ENCODE measurements at places on chromosomes 3 and 15.
A peak's percentile ranks its signal among the peaks of the same experiment; 100 is the strongest.

- DNase-seq: no peak
Measured at GRCh38 chr15:40511093-40511471, 40.3 kb downstream of the CHST14 start.

DNA sequence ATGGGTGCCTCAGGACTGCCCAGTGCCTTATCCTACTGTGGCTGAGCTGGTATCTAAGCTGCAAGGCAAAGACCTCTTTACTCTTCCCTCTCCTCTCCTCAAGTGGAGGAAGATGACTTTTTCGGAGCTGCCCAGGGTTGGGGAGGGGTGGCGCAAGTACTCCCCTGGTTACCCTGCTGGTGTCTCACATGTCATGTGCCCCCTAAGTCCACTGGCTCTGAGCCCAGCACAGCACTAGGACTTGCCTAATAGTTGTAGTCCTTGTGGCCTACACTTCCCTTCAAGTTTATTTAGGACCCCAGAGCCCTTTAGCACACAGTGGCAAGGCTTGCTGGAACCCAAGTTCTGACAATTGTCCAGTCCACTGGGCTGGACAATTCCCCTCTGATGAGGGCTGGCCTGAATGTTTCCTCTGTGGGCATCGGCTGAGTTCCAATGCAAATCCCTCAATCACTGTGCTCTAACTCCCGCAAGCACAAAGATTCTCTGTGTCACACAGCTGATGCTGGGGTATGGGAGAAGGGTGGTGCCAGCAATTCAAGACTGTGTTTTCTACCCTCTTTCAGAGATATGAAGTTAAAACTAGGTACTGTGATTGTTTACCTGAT is 60.4 kb downstream of the UQCC5 start:
- no peak for DNase-seq

DNA sequence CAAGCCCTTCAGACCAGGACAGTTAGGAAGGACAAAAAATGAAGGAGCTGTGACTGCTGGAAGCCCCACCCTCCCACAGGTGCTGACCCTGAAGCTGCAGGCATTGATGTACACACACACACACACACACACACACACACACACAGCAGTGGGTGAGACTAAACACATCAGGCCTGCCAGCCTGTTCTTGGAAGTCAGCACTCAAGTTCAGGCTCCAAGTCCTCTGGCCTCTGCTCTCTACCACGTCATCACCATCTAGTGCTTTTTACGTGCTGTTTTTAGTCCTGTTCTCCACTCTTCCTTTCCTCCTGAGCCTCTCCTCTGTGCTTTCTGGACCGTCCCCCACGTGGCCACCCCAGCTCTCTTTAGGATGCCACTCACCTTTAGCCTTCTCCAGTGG is 5.4 kb upstream of the KBTBD12 start:
- DNase-seq: no peak

- DNase-seq: no peak
Measured at GRCh38 chr3:193800138-193801043, 207.4 kb downstream of the OPA1 start.

DNA sequence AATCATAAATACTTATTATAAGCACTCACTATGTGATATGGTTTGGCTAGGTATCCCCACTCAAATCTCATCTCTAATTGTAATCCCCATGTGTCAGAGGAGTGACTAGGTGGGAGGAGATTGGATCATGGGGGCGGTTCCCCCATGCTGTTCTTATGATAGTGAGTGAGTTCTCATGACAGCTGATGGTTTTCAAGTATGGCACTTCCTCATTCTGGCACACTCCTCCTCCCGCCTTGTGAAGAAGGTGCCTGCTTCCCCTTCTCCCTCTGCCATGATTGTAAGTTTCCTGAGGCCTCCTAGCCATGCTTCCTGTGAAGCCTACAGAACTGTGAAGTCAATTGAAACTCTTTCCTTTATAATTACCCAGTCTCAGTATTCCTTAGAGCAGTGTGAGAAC is 53.3 kb upstream of the CHMP2B start:
- DNase-seq: no peak

DNA sequence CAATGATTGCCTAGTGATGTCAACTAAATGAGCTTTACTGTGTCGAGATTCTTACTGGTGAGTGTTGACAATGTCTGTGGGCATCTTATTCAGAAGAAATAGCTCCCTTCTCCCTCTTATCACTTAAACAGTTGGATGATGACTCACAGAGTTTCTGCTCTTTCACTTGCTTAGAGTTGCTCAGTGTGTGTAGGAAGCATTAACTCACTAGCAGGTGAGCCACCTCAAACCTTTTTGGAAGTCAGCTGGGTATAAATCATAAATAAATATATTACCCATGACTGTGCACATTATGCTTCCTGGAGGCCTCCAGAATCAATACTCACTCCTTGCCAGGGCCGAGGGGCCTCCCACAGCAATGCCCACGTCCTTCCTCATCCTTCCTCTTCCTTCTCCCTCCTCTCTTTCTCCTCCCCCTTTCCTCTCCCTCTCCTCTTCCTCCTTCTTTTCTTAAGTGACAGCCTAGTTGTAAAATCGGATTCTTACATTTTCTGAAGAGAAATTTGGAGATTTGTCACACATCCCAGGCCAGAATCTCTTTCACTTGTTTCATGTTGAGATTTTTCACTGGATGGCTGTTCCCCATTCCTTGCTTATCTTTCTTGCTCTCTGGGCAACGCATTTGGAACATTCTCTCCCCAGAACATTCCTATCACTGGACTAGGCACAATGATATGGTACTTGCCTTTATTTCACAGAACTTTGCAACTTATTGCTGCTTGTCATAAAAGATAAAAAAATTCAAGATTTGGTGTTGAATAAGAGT is 17.5 kb downstream of the SHC4 start:
- no peak for DNase-seq

DNA sequence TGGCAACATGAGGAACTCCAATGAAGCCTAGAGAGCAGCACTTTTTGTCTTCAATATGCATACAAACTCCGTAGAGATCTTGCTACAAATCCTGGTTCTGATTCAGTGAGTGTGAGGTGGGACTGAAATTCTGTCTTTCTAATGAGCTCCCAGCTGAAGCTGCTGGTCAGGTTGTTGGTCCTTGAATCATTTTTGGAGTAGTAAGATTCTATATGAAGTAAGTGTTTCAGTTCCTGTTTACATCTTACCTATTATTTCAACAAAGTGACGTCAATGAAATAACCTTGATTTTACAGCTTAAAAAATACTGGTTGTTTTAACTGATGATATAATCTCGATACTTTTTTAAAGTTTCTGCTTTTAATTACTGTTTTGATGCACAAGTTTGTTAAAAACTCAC is 33.9 kb downstream of the SHQ1 start:
- DNase-seq: no peak

DNA sequence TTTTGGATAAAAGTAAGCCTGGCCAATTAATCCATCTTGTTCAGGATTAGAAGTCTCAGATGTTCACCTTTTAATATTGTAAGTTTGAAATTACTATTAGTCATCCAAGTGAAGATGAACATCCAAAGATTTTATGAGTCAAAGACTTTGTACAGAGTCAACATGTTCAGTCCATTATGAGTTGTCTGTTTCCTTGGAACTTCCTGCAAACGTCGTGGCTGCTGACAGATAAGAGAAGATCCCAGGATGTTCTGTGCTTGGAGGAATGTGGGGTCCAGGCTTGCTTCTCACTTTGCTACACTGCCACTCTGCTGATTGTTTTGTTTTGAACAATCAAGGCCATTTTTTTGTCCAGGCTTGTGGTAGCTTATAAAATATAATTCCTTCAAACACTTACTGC is 74.3 kb upstream of the SLCO2A1 start:
- DNase-seq: no peak

- DNase-seq: no peak
Measured at GRCh38 chr3:50237133-50237651, 1.2 kb downstream of the GNAI2 start.

GRCh38 chr3:61597906-61598305 is 36.5 kb downstream of the PTPRG start:
- no peak for DNase-seq

- DNase-seq: no peak
Measured at GRCh38 chr3:183188895-183189462, 26.4 kb upstream of the LAMP3 start.

DNA sequence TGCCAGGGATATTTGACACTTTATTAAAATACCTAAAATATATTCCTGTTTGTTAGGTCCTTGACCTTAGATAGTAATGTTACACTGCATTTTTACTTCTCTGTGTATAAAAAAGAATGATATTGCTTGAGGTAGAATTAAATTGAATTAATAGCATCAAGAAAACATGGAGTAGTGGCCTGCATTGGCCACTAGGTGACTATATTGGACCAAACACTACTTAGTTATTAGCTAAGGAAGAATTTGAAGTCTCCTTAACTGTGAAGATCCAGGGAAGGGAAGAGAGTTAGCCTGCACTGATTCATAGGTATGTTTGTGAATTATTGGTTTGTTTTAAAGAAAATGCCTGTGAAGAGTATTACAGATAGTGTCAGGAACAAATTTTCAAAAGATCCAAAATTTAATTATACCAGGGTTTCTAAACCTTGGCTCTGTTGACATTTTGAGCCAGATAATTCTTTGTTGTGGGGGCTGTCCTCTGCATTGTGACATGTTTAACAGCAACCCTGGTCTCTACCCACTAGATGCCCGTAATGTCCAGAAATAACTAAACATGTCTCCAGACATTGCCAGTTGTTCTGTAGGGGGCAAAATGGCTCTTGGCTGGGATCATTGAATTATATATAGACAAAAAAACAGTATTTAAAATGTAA is 103.6 kb upstream of the THSD4 start:
- DNase-seq: peak; percentile 1

- no peak for DNase-seq
Measured at GRCh38 chr15:28873585-28874190, 12.1 kb upstream of the APBA2 start.

DNA sequence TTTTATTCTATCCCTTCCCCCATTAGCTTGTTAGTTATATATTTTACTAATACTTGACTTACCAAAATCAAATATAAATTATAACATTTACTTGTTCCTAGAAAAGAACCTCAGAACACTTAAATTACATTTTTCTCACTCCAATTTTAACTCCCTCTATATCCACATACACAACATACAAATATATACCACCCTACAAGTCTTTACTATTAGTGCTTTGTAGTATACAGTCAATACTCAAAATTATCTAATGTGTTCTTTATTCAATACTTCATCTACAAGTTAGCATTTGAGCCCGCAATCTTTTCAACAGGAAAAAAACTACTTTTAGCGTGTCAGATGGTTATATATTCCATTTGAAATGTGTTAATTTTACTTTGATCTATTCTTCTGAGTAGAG is 100.3 kb downstream of the ADAM10 start:
- DNase-seq: no peak

GRCh38 chr3:13673207-13673606 is 124.3 kb downstream of the FBLN2 start:
- DNase-seq: no peak

DNA sequence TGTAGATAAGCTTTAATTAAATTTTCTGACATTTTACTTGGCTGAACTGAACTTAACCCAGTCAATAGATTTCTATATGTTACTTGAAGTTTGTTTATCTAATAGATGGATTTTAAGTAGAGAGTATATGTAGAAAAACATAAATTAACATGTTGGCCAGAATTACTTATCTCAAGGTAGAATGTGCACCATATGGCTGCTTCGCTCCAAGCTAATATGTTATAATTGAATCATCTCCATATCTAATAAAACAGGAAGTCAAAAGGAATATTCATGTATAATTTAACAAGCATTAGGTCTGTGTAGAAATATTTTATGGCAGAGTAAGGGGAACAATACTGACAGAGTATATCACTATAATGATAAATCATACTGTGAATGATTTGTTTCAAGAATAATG is 650.7 kb upstream of the ALCAM start:
- no peak for DNase-seq

DNA sequence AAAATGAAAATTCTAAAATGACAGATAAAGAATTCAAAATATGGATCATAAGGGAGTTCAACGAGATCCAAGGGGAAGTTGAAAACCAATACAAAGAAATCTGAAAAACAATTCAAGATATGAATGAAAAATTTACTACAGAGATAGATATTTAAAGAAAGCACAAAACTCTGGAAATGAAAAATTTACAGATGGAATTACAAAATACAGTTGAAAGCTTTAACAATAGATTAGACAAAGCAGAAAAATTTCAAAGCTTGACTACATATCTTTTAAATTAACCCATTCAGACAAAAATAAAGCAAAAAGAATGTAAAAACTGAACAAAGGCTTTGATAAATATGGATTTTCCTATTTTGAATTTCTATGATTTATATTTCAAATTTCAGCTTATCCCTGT is 211.1 kb downstream of the SLC9A9 start:
- no peak for DNase-seq

GRCh38 chr3:112136959-112137693 is 4.1 kb upstream of the GCSAM start:
- DNase-seq: peak; percentile 15

- DNase-seq: no peak
Measured at GRCh38 chr3:195165790-195166189, 105.2 kb downstream of the XXYLT1 start.

GRCh38 chr3:173902871-173903270 is 505.3 kb downstream of the NLGN1 start:
- DNase-seq: no peak

GRCh38 chr3:17799312-17799711 is 56.9 kb upstream of the TBC1D5 start:
- no peak for DNase-seq

DNA sequence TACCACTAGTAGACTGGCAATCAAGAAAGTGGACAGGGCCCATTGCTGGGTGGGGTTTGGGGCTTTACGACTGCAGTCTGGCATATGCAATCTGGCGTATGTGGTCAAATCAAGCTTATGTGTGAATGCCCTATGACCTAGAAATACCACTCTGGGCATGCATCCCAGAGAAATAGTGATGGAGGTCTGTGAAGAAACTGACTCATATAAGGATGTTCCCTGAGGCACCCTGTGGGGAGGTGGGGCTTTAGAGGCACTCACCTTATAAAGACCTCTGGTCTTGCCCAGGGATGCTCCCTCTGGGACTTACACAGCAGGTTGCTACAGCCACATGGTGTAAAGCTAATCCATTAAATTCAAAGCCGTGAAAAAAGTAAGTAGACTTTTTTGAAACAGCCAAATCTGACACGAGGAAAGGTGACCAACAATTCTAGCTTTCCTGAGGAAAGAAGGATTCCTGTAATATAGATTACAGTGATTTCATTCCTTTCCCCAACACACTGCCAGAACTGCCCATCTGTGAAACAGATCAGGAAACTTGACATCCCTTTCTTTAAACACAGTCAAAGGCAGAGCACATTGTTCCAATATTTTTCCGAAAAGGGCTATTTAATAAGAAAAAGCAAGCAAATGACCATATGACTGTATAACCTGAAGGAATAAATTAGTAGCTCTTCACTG is 13.6 kb downstream of the RARRES1 start:
- DNase-seq: no peak

All from NCI-H1694 treated with DMSO at 0.1 percent for 48 hours (cell line).